ENCODE measurements at places on chromosomes 11 and 22.

GRCh38 chr22:46726986-46727317, 11.1 kb downstream of the CERK start:
- DNase-seq: no peak

DNA sequence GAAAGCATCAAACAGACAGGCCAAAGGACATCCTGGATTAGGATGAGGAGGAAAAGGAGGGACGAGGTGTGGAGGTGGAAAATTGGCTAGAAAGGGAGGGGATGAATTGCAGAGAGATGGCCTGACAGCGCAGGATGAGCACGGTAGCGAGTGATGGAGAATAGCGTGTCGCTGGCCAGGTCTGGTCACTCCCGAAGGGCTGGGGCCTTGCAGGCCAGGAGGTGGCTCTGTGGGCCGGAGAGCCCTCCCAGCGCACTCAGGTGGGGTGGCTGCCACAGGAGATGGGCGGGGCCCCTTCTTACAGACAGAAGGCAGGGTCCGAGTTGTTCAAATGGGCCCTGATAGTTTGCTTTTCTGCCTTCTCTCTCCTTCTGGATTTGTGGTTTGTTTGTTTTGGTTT, 37.1 kb upstream of the THY1 start:
- DNase-seq: no peak

GRCh38 chr11:59365232-59366018, 6.7 kb downstream of the OR5AN1 start:
- DNase-seq: no peak

GRCh38 chr11:25860677-25861450, 471.1 kb upstream of the ANO3 start:
- no peak for DNase-seq

DNA sequence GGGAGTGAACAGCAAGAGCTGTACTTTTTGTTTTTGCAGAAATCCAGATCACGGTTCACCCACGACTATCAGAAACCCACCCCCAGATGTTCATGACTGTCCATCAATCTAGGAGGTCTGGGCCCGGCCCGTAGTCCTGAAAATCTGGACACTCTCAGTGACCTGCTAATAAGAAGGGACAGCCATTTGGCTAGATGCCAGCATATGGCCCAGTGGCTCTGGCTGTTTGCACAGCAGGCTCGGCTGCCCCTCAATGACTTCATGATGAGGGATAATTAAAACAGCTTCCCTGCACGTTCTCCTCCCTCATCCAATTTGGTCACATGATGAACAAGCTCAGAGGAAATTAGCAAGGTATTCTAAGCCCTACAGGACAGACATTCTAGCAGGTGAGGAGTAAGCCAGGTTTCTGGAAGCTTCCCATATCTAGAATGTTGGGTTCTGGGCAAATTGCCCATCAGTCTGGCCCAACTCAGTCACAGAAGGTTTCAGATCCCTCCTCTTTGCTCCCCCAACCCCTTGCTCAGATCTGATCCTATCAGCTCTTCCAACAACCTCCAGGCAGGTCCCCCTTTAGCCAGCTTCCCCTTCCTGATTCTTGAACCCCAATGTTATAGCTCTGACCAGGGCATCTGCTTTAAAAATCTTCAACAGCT, 397.3 kb downstream of the SHANK2 start:
- no peak for DNase-seq

- no peak for DNase-seq
These were observed 123.5 kb downstream of the BUD13 start for GRCh38 chr11:116649268-116649667.

DNA sequence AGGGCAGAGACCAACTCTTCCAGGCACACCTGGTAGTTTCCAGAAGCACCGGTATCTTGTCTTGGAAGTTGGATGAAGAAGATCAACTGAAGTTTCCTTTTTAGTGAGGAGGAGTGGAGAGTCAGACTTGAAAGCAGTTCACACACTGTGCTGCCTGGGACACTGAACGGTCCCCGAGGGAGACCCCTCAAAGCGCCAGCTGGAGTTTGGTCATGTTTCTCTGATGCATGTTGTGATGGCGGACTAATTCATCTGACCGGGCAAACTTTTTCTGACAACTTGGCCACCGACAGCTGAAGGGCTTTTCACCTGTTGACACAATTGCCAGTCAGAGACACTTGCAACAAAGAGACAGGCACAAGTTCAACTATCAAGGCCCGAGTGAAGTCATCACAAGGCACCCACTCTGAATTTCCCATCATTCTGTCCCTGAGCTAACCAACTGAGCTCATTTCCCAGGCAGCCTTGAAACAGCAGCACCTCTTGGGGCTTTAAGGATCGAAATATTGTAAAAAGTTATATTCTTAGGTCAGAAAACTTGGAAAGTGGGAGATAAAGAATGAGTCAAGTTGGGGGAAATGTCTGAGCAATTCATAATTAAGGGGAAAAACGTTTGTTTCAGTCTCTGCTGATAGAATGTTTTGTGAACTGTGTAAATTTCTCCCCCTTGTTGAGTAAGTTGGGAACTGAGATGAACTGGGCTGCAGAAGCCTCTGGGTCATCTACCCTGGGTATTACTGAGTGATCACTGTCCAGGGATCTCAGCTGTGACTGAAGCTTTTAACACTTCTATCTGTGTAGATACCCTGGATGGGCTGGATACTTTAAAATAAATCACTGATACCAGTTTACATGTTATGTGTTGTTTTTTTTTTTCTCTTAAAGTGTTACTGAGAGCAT, 46.2 kb downstream of the WT1 start:
- DNase-seq: no peak

DNA sequence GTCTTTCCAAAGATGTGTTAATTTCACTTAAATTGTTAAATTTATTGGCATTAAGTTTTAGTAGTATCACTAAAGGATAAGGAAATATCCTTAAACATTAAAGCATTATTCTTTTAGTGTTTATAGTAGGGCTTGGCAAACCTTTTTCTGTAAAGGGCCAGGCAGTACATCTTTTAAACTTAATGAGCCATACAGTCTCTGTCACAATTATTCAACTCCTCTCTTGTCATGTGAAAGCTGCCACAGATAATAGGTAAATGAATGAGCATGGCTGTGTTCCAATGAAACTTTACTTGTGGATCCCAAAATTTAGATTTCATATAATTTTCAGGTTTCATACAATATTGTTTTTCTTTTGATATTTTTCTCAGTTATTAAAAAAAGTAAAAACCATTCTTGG, 268.2 kb upstream of the C11orf87 start:
- DNase-seq: no peak

GRCh38 chr11:95283650-95284049, 52.6 kb upstream of the SESN3 start:
- no peak for DNase-seq

GRCh38 chr11:2818503-2818902, 67.1 kb downstream of the CDKN1C start:
- no peak for DNase-seq

DNA sequence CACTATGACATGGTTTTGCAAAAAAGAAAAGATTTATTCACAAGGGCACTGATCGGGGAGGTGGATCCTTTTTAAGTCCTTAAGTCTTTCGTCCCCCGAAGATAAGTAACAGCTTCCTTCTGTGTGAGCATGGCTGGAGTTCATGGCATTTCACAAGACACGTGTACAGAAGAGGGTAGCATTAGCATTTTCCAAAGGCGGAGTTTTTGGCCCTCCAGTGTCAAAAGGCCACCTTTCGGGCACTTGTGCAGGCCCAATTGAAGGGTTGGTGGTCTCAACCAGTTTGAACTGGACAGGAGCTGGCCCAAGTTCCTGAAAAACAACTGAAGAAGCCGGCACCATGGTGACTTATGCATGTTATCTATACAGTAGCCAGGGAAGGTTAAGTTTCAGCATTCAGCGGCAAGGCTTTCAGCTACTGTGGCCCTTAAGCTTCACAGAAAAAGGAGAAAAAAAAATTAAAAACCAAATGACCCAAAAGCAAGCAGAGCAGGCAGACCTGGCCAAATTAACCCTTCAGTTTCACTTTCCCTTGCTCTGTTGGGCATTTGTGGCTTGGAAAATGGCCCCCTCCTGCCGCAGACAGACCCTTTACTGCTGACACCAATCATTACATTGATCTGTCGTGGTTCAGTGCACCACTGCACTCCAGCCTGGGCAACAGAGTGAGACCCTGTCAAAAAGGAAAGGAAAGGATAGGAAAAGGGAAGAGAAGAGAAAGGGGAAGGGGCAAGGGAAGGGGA, 18.7 kb downstream of the ZNF74 start:
- DNase-seq: peak; percentile 42

DNA sequence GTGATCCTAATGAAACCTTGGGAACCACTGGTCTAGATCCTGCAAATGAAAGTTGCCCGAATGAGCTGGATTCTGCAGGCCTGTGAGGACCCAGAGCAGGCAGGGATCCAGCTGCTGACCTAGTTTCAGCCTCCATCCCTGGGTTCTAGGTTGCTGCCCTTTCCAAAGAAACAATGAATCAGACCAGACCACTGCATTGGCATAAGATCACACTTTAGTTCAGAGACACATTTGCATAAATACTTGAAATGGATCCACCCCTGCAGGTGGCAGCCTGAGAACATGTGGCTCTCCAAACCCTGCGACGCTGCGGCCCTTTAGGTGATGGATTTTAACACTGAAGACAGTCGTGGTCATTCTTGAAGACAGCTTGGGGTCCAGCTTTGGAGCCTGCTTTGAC, 23.7 kb downstream of the ADAMTS8 start:
- DNase-seq: no peak

GRCh38 chr11:90355200-90355599, 132.4 kb upstream of the CHORDC1 start:
- no peak for DNase-seq

All from ascending aorta (tissue), 2 donors.